ENCODE measurements at places on chromosomes 2 and 18. TPM values are rescaled to one million over a fixed set of nuclear protein-coding genes. Genes with fewer than 3 reads are reported as not detected.

The SIX3 gene
- 0.10 TPM for total RNA-seq

The PUM2 gene
- total RNA-seq, result 123 TPM

The IL1RL1 gene
- 0.21 TPM for total RNA-seq

The ACKR3 gene
- total RNA-seq, result 3.6 TPM

DNA sequence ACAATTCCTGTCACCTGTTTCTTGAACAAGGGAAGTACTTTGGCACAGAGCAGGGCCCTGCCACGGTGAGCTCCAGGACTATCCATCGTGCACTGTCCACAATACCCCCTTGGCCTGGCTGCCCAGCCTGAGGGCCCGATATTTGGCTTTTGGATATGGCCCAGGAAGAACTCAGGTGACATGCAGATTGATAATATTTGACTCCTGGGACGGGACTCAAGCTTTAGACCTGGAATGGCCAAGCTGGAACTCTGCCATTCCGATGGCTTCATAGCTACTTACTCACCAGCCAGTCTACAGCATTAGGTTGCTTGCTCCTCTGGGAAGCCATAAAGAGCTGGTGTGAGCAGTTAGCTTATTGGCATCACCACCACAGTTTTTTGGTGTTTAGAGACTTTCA, 26.6 kb downstream of the EML6 start:
- no peak for DNase-seq

- DNase-seq, result peak; percentile 7
Measured at GRCh38 chr2:126864861-126865260, 33.8 kb upstream of the TEX51 start.

- no peak for DNase-seq
Measured at GRCh38 chr18:27954226-27954625, 222.7 kb downstream of the CDH2 start.

DNA sequence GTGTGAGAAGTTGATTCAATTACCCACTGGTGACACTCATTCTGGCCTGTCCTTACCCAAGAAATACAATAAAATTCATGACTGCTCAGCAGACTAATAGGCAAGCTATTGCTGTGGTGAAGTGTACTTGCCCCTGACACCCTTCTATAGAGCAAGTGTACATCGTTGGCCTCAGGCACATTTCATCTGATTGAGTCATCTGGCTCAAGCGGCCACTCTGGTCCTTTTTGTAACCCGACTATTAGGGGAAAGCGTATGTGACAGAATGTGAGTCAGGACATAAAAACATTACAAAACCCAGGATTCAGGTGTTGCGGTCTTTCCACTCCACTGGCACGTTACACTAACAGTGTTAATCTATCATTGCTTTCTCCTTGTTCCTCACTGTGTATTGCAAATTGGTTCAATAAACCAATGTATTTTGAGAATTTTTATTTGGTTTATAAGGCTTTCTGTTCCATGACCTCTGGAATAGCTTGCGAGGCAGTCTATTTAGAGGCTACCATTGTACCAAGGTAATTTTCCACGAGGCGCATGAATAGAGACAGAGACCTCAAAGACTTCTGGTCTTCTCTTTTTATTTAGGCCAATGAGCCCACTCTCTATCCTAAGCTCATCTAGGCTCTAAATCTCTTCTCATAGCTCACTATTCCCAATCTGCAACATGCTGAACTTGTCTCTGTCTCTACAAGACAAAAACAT, 10.2 kb upstream of the TTC32 start:
- no peak for DNase-seq

- DNase-seq, result no peak
Measured at GRCh38 chr2:231364961-231365810, 30.3 kb upstream of the B3GNT7 start.

GRCh38 chr2:199228887-199229819, 228.6 kb downstream of the SATB2 start:
- no peak for DNase-seq

All from activated CD8-positive, alpha-beta T cell treated with anti-CD3 and anti-CD28 coated beads, Interleukin-2, amount 10 ng/mL, durations not matched to agents 7 days and 5 days (primary cell).